ENCODE measurements at places on chromosomes 3 and 15.
A peak's percentile ranks its signal among the peaks of the same experiment; 100 is the strongest.

DNA sequence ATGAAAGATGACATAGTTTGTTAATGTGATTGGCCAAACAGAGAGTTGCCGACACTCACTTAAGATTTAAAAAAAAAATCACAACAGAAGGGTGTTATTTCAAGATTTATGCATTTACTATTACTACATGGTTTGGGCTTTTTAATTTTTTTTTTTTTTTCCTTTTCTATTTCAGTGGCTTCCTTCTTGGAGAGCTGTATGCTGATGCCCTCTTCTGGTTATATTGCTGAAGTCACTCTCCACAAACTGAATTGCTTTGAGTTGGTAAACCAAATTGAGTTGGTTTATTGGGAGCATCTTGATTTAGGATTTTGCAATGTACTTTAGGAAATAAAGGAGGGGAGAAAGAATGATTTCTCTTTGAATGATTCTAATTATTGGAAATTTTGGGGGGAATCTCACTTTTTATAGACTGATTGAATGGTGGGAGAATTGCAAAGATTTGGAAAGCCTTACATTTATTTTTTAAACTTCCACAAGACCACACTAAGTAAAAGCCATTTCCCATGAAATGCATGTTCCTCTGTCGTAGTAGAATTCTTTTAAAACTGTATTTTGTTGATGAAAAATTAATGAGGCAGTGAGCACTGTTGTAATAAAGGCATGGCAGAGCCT, 186.6 kb upstream of the FEZF2 start:
- no peak for DNase-seq

- no peak for DNase-seq
Measured at GRCh38 chr3:69072928-69073327, 7.2 kb downstream of the UBA3 start.

- DNase-seq = no peak
Measured at GRCh38 chr3:52374173-52374572, 58.1 kb downstream of the DNAH1 start.

- DNase-seq = no peak
Measured at GRCh38 chr15:95799286-95800200, 531.0 kb upstream of the NR2F2 start.

DNA sequence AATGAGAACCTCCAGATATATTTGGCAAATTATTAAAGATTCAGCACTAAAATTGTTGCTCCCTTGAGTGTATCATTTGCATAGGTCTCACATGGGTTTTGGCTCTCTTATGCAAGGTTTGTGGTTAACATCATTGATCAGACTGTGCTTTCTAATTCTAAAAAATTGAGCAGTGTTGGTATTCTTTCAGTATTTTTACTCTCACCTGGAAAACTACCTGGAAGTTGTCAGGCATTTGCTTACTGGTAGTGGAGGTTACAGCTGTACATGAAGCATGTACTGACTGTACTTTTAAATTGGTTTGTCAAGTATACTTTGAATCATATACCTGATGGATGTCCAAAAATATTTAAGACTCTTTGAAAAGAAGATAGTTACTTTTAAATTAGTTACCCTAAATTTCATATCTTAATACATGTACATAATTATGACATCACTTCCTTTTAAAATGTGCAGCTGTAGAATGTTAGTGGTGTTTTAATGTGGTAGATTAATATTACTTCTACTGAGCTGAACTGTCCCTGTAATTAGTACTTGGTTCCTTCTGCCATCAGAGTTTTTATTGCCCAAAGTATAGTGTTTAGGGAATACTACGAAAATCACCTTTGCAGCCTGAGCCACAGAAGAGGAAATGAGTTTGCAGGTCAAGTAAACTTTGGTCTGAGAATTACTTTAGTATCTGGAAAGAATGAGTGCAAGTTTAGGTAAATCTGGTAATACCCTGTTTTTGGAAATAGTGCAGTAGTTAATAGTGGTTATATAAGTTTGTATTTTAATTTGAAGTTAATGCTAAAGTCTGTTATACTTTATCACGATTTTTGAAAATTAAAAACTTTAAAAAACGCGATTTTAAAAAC, 2.8 kb downstream of the CHD2 start:
- DNase-seq = no peak

DNA sequence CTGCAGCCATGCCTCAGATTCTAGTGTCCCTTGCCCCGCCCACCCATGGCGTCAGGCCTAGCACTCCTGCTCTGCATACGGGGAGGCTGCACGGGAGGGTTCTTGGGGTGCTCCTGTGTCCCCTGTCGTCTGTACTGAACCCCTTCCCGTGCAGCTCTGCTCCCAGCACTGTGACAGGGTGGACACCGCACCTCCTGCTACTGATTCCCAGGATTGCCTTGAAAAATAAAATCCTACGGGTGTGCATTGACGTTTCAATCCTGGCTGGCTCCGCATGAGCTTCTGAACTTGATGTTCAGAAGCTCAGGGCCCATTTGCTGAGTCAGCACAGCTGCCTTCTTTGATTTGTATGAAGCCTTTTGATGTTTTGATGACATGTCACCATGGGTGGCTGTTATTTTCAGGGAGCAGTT, 176.4 kb downstream of the APBA2 start:
- peak; percentile 31 for DNase-seq

GRCh38 chr3:105877336-105877910, 8.6 kb upstream of the CBLB start:
- no peak for DNase-seq

DNA sequence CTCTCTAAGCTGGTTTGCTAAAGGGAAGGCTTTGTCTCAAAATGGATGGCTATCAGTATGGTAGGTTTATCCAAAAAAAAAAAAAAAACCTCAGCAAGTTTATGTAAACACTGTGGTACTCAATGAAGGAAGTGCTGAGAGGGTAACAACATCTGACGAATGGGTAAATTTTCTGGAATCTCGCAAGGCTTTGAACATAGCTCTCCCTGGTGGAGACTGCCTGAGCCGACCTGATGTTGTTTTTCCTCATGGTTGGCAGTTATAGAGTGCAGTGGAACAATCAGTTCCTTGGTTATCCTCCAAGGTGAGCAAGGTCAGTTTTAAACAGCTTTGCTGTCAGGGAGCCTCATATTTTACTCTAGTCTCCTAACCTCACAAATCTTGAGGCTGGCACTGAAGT, 94.6 kb downstream of the ZPLD1 start:
- peak; percentile 60 for DNase-seq

DNA sequence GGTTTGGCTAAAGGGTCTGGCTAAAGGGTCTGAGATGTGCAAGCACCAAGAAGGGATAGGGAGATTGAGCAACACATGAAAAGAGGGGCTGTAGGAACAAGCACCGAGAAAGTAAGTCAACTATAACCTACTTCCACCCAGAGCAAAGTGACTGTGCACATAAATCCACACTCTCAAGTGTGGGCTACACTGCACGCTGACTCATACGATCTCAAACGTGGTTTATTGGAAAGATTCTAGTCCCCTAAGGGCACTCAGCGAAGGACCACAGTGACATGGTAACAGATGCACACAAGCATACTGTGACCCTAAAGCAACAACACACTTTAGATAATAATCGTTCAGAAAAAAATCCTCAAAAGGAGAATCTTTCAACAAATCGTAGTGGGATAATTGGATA, 48.0 kb downstream of the EHHADH start:
- no peak for DNase-seq

DNA sequence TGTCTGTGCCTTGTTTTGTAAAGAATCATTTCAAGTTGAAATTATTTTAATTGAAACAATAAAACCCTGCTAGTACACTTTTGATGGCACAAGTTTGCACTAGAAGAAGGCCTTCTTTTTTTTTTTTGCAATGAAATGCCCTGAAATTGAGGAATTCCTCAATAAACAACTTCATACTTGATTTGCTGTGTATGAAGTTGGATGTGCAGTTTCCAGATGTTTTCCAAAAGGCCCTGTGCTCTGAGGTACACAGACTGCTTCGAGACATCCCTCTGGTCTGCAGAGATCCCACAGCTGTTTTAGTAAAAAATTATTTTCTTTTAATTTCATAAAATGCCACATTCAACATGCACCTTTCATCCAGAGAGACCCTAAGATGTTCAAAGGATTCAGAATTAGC, 48.9 kb downstream of the HES1 start:
- DNase-seq = no peak

DNA sequence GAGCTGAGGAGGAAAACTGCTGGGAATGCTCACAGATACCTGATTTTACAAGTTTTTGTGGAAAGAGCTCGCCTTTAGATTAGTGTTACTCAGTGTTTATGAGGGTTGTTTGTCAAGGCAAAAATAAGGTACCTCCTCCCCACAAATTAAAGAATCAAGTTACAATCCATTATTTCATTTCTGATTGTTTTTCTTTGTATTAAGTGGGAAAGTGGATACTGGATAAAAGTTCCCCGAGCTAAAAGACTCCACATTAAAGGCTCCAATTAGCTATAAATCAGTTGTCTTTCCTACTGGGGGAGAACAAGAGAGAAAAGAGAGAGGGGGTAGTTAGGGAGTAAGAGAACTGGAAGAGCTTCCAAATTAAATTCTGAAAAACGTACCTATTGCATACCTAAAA, 1.9 kb downstream of the ALDH1A2 start:
- no peak for DNase-seq

DNA sequence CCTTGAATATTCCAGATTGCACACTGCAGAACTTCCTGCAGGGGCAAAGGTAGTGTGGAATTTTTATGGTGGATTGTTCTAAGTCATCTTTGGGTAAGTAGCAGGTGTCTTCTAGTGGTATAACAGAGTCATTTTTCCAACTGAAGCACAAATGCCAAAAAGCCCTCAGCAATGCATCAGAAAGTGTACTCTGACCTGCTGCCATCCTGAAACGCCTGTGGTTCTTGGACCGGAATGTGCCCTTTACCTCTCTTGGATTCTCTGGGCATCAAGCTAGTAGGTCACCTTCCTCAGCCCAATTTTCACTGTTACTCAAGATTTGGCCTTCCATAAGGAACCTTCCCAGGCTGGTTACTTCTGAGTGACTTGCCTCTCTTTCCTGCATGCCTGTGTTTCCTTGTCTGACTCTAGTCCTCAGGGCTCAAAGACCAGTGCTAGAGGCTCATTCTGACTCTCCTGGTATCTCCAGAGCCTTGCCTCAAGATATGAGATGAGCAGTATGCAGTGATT, 4.8 kb downstream of the CLSTN2 start:
- DNase-seq = no peak

- no peak for DNase-seq
Measured at GRCh38 chr15:55248895-55249294, 40.7 kb downstream of the RAB27A start.

DNA sequence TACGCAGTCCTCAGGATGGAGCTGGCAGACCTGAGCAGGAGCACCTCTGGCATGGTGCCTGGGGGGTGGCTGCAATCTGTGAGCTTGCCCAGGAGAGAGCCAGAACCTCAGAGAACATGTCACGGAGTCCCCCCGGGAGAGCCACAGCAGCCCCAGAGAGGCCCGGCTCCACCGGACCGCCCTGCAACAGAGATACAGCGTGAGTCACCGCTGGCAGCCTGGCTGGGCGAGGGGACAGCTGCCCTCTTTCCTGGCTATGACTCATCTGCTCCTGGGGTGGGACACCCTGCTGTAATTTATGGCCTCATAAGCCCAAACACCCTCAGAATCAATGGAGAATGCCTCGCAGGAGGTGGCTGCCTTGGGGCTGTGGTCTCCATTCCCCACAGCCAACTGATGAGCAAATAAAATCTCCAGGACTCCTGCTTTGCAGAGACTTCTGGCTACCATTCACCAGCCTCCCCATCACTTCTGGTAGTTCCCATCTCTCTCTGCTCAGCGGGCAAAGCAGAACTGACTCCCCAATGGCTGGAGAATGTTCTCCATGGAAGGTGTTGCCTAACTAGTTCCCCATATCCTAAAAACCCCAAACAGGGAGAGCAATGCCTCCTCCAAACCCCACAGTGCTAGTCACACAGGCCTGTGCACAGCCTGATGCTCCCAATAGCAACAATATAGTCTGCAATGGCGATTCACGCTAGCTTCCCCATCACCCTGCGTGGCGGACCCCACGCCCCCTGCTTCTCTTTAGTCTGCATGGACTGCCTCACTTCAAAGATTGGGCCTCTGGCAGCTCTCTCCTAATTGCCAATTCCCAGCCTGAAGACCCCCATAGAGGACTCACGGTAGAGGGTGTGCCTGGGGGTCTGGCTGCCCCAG, 21.6 kb downstream of the ACSBG1 start:
- peak; percentile 96 for DNase-seq

DNA sequence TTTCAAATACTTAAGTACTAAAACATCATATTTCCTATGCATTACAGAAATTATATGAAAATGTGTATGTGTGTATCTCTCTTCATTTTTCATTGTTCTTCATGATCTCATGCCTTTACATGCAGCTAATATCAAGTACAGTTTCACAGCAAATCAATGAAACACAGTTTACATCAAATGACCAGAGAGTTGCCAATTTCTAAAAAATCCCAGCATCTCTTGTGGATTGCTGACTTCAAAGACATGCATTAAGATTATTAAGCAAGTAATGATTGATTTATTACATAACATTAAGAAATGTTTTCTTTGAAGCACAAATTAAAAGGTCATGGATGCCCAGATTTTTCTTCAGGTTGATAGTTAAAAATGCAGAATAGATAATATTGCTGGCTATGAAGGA, 31.0 kb upstream of the TAFA4 start:
- DNase-seq = no peak

GRCh38 chr3:72031581-72031980, 246.6 kb upstream of the PROK2 start:
- peak; percentile 60 for DNase-seq

GRCh38 chr3:61451841-61452240, 109.5 kb upstream of the PTPRG start:
- DNase-seq = no peak

GRCh38 chr3:37127340-37127739, 47.0 kb downstream of the LRRFIP2 start:
- DNase-seq = no peak

- DNase-seq = no peak
Measured at GRCh38 chr3:167969548-167969947, 126.2 kb downstream of the GOLIM4 start.

DNA sequence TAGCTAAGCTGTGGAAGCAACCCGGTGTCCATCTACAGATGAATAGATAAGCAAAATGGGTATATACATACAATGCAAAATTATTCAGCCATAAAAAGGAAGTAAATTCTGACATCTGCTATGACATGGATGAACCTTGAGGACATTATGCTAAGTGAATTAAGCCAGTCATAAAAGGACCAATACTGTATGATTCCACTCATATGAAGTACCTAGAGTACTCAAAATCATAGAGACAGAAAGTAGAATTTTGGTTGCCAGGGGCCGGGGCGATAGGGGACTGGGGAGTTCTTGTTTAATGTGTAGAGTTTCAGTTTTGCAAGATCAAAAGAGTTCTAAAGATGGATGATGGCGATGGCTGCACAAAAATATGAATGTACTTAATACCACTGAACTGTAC, 10.3 kb downstream of the EID1 start:
- DNase-seq = no peak

Measured in islet precursor cell (in vitro differentiated cells).